NCI-H146 (cell line): ENCODE measurements at places on chromosomes 3 and 15.

- peak; percentile 62 for DNase-seq
Measured at GRCh38 chr3:139353920-139354556, 10.2 kb downstream of the MRPS22 start.

DNA sequence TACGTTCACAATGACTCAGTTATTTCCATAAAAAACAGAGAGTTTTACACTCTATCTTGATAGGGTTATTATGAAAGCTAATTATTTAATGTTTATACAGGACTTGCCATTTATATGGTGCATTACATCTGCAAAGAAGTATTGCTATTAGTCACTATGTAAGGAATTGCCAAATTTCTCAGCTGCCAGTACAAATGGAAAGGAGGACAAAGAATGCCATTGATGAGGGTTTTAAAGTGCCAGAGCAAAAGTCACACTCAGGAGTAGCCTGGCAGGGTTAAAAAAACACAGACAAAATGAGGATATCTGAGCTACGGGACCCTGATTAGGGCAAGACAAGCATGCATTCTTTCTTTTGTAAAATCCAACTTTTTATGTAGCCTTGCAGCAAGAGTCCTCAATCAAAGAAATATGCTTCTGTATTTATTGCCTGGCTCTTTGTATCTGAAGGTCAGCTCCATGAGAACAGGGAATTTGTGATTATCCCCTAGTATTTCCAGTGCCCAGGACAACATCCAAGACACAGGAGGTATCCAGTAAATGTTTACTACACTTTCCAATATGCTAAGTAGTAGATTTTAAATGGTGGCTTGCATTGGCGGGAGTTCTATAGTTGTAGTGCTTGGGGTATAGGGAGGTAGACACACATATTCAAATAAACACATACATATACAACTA, 1013.6 kb downstream of the ROBO1 start:
- DNase-seq = no peak

DNA sequence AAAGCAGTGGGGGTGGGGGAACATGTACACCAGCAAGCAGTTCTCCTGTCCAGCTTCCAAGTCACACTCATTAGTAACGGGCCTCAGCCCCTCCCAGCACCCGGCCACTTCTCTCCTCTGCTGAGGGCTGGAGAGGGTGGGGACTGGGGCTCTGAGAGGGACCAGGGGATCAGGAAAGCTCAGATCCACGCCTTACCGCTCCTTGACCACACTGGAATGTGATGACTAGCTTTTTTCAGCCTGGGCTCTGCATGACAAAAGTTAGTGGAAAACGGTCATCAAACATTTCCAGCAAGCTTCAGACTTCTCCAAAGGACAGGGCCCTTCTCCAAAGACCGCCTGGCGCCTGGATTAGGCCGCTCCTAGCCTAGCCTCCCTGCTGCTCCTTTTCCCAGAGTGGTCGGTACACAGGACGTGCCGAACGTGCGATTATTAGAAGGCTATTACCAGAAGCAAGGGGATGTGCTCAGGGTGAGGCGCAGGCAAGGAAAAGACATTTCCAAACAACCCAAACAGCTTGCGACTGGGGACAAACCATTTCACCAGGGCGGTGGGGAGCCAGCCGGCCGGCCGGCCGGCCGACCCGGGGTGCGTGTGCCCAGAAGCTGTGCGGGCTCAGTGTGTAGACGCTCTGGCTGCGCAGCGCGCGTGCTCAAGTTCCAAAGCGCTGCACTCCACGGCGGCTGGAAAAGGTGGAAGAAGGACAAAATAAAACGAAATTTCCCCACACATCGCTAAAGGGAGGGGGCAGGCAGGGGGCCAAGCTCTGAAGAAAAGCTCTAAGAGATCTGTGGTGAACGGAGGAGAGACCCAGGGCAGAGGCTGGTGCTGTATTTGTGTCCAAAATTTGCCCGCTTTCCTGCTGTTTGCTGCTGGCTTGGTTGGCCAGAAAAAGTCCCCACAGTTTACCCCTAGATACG, 51.0 kb upstream of the SSR3 start:
- no peak for DNase-seq

DNA sequence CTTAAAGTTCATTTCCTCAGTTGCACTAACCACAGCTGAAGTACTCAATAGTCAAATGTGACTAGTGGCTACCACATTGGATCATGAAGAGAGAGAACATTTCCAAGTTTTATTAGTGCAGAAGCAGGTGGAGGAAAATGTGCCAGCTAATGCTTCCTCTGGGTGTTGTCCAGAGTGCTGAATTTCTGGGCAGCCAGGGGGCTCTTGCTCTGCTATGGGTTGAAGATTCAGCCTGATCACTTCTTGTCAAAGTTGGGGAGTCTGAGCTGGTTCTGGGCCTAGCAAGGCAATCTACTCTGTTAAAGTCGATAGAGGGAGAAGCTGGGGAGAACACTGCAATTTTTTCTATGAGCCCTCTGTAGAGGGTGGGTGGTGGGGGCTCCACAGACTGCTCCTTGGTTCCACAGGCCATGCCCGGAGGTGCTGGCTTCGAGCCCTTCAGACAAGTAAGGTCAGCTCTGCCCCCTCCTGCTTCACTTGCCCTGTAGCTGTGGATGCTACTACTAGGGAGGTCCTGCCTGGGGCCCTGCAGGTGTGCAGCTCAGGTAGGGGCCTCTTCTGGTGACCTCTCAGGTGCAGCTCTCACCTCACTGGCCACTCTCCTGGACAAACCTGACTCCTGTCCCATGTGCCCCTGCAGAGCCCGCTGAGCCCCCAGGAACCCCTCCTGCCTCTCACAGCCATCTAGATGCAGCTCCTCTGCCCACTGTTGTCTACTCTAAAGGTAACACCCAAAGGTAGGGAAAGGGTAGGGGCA, 8.2 kb downstream of the ALG3 start:
- DNase-seq = no peak

GRCh38 chr15:78797951-78798350, 13.3 kb downstream of the ADAMTS7 start:
- peak; percentile 20 for DNase-seq

GRCh38 chr15:81098861-81099651, 35.0 kb upstream of the CFAP161 start:
- DNase-seq = no peak
